Uterus (tissue), 4 donors: ENCODE measurements at places on chromosomes 7 and 10. TPM values are rescaled to one million over a fixed set of nuclear protein-coding genes. Genes with fewer than 3 reads are reported as not detected.

DNA sequence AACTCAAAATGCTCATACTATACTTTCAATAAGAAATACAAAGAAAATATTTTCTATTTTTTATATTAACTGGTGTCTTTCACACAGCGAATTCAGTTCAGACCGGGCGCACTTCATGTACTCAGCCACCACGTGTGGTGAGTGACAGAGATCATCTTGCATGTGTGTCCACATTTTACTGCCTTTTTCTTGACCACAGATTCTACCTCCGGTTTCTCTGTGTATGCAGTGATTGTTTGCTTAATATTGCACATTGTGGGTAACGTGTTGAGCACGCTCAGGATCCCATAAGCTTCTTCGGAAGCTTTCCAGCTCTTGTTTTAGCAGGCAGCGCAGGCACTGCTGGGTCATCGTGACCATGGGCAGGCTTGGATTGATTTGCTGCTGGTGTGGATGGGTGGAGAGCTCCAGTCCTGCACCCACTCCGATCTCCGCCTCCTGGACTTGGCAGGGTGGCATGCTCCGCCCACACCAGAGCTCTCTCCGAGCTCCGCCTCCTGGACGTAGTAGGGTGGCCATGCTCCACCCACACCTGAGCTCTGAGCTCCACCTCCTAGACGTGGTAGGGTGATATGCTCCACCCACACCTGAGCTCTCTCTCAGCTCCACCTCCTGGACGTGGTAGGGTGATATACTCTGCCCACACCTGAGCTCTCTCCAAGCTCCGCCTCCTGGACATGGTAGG is 253.3 kb downstream of the DIP2C start:
- no peak for DNase-seq

UBE2D1 gene
- total RNA-seq, result 67.6 TPM

DNA sequence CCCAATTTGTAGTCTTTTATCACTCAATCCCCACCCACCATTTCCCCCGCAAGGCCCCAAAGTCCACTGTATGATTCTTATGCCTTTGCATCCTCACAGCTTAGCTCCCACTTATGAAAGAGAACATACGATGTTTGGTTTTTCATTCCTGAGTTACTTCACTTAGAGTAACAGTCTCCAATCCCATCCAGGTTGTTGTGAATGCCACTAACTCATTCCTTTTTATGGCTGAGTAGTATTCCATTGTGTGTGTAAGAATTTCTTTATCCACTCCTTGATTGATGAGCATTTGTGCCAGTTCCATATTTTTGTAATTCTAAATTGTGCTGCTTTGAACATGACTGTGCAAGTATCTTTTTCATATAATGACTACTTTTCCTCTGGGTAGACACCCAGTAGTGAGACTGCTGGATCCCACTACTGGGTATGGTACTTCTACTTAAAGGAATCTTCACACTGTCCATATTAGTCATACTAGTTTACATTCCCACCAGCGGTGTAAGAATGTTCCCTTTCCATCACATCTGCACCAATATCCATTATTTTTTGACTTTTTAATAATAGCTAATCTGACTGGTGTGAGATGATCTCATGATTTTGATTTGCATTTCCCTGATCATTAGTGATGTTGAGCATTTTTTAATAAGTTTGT is 152.6 kb downstream of the JMJD1C start:
- DNase-seq, result no peak

DNA sequence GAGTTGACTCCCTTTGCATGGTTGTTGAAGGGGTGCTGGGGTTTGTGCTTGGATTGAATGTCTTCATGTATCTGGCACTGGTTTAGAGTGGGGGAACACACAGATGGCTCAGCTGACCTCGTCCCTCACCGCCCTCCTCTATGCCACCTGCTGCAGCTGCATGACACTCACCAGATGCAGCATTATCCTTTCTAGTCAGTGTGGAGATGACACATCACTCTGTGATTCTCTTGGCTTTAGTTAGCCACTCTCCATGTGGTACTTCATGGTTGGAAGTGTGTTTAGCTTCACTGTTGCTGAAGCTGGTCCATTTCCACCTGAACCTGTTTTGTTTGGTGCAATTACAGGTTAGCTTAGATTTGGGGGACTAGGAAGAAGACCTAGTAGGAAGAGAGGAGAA is 56.3 kb upstream of the BMPER start:
- no peak for DNase-seq

NME8 gene
- not detected for total RNA-seq

GRCh38 chr10:89992575-89992974 is 291.2 kb downstream of the KIF20B start:
- no peak for DNase-seq

DNA sequence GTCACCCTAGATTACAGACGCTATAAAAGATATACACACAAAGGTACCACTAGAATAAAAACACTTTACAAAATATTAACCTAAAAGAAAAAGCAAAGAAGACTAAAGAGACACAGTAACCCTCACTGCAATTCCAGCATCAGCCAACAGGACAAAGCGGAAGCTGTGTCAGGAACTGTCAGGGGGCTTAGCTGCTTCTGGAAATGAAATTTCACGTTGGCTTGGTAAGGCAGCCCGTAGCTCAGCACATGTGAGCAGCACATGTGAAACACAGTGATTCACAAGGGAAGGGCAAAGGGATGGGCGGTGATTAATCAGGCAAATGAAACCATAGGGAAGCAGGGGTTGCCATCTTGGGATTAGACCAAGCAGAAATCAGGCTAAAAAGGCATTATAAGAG is 195.4 kb downstream of the MGMT start:
- no peak for DNase-seq

DNA sequence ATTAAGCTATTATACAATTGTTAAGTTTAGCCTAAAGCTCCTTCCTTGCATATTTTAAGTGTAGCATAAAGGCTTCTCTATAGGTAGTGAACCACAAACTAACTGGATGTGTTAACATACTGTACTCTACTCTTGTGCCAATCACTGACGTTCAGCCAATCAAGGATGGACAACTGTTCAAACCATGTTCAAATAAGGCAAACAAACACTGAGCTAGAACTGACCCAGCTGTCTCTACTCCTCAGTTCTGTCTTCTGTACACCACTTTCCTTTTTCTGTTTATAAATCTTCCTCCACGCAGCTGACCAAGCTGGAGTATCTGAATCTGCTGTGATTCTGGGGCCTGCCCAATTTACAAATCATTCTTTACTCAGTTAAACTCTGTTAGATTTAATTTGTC is 188.7 kb upstream of the MBL2 start:
- DNase-seq, result no peak

GRCh38 chr7:12705878-12706277 is 18.4 kb downstream of the ARL4A start:
- no peak for DNase-seq

DNA sequence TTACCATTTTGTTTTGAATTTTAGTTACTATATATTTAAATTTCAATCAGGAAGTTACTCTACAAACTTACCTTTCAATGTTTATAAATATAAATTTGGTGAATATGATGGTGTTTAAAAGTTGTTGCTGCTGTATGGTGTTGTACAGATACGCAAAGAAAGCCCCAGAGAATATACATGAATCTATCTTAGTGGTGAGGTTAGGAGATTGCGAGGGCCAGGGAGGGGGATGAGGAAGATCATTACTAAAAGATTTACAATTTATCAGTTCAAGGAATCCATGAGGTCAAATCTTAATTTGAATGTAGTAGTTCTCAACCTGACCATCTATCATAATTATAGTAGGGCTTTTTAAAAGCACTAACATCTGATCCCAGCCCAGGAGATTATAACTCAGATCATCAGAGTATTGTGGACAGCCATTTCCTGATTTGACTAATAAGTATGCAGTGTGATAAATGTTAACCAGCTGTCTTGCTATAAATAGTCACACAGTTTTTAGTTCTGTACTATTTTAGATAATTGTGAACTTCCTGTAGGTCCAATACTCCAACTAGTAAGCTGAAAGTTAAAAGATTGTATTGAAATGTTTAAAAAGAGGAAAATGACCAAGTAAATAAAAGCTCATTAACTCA is 23.6 kb downstream of the FAM3C start:
- DNase-seq, result no peak

- DNase-seq, result no peak
Measured at GRCh38 chr7:17318146-17318545, 19.7 kb downstream of the AHR start.

DNA sequence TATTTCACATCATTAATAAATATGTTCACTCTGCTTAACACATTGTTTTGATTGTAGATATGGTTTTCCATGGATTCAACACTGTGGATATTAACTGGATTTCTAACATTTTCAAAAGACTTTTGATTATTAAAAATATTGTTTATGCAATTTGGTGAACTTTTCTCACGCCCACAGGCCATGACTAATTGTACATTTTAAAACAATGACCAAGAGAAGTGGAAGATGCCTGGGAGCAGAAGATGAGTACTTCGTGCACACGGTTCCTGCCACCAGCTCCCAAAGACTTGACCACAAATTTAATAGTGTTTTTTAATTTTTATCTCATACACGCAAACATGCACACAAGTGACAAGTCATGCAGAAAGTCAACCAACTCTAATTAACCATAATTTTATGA is 451.0 kb upstream of the ADARB2 start:
- DNase-seq, result no peak

GBX1 gene
- not detected for total RNA-seq

DNA sequence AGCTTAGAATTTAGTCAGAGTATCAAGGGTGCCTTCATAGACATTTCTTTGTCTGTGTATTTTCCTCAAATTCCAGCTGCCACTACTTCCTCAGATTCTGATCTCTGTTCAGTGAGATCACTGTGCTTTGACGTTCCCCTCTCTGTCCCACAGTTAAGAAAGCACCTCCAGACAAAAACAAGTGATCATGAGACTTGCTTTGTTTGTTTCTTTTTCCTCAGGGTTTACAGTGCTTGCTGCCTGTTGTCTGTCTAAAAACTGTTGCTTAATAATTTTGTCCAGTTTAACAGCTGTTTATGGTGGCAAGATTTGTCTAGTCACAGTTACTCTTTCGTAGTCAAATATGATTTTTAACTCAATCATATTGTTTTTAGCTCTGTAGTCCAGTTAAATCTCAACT is 29.1 kb downstream of the TRUB1 start:
- no peak for DNase-seq

DNA sequence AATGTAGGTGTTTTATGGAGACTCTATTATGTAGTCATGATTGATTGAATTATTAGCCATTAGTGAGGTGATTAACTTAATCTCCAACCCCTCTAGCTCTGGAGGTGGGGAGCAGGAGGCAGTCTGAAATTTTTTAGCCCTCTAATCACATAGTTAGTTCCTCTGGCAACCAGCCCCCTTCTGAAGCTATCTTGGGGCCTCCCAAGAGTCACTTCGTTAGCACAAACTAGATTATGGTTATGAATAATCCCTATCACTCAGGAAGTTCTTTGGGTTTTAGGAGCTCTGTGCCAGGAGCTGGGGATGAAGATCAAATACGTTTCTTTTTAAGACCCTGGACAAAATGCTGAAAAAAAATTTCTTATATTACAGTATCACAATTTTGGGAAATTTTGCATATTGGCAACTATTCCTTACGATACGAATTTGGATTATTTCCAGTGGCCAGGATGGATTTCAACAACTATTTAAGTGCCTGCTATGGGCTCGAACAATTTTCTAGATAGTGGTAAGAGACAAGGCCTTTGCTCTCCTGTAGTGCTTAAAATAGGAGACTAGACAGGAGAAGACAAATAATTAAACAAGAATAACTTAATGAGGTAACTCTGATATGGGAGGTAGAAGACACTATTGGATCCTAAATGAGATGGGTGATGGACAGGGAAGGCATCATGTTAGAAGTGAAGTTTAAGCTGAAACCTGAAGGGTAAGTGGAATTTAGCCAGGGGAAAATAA is 52.9 kb downstream of the BTAF1 start:
- DNase-seq, result no peak

SPACDR gene
- 22.1 TPM for total RNA-seq

DNA sequence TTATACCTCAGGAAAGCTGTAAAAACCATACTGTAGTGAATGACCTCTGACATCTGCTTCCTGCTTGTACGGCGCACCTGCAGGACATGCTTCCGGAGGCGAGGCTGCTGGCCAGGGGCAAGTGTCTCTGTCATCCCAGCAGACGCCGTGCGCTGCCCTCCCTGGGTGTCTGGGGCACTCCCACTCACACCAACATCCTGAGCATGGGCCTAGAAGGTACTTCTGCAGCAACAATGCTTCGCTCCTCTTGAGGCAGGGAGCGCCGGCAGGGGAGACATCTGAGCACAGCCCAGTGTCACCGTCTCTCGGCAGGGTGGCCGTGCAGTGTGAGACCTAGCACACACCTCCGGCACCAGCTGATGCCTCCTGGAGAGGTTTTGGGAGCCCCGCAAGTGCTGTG is 269.2 kb downstream of the MAD1L1 start:
- DNase-seq, result no peak

DNA sequence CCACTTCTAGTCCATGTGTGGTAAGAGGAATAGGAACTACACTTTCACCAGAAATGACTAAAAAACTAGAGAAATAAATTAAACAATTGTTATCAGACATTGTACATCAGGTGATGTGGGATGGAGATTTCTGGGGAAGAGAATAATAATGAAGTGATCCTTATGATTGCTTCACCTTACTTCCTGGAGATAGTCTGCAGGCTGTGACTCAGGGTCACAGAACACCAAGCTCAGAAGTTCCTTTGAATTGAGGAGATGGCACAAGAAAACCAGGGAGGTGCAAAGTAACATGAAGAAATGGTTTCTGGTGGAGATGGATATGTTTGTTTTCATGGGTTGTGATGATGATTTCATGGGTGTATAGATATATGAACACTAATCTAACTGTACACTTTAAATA is 44.5 kb downstream of the ZWINT start:
- no peak for DNase-seq

IFIT3 gene
- total RNA-seq, result 7.1 TPM
